ENCODE measurements at places on chromosomes 3 and 15.

- no peak for DNase-seq
Observed at GRCh38 chr15:65940618-65940909, 71.3 kb downstream of the RAB11A start.

- no peak for DNase-seq
Observed at GRCh38 chr3:23640471-23641146, 165.1 kb upstream of the UBE2E1 start.

GRCh38 chr3:123084738-123085237, 18.0 kb downstream of the PDIA5 start:
- DNase-seq: no peak

GRCh38 chr15:71649894-71650293, 160.5 kb upstream of the NR2E3 start:
- no peak for DNase-seq

- DNase-seq: no peak
Observed at GRCh38 chr3:43490640-43491185, 131.1 kb downstream of the ANO10 start.

DNA sequence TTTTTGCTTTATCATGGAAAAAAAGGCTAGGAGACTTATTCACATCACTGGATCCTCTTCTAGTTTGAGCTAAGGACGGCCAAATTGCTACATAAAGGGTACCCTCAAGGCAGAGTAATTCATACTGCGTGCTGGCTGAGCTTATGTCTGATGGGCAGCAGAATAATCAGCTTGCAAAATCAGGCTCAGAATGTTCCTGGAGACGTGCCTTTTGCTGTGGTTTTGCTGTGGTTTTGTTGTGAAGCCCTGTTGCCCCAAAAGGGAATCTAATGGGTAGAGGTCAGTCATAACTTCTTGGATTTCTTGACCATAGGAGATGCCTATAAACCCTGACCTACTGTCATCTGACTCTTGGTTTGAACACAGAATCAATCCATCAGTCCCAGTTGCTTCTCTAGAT, 189.9 kb downstream of the SOX2 start:
- DNase-seq: no peak

- no peak for DNase-seq
Observed at GRCh38 chr3:9450126-9450525, 52.7 kb downstream of the SETD5 start.

DNA sequence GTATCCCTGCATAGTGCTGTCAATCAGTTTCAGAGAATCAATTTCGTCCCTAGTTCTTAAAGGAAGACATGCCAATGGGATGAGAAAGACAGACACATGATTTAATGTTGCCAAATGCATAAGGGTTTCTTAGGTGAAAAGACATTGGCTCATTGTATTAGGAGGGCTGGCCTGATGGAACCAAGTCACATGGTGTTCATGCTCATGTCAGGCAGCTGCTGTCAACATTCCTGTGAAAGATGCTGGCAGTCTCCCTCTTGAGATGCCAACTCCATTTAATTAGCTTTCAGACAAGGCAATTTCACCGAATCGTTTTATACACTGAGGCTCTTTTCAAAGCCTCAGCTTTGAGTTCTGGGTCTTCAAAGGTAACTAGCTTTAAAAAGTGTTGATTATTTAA, 16.1 kb upstream of the IL1RAP start:
- no peak for DNase-seq

DNA sequence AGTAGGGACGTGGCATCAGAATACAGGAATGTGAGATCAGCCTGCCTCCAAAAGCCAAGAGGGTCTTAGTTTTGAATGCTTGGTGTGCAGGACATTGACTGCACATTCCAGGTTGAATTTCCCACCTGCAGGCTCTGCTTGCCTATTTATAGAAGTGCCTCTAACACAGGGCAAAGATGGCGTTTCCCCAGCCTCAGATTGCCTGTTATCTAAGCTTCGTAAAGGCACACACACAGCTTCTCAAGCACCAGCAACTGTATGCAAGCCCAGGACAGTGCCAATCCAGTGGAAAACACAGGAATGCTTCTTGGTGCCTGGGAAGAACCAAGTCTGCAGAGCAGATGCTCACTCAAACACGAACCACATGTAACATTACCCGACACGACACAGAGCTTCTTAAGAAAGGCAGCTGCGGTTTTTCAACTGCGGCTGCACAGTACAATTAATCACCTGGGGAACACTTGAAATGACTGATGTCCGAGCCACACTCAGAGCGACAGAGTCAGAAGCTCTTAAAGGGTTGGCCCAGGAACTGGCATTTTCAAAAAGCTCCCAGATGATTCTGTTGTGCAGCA, 90.0 kb upstream of the ANKRD34C start:
- no peak for DNase-seq

GRCh38 chr15:42640109-42640508, 64.7 kb downstream of the STARD9 start:
- DNase-seq: no peak

- no peak for DNase-seq
Observed at GRCh38 chr3:149373235-149374125, 4.0 kb downstream of the TM4SF1 start.

DNA sequence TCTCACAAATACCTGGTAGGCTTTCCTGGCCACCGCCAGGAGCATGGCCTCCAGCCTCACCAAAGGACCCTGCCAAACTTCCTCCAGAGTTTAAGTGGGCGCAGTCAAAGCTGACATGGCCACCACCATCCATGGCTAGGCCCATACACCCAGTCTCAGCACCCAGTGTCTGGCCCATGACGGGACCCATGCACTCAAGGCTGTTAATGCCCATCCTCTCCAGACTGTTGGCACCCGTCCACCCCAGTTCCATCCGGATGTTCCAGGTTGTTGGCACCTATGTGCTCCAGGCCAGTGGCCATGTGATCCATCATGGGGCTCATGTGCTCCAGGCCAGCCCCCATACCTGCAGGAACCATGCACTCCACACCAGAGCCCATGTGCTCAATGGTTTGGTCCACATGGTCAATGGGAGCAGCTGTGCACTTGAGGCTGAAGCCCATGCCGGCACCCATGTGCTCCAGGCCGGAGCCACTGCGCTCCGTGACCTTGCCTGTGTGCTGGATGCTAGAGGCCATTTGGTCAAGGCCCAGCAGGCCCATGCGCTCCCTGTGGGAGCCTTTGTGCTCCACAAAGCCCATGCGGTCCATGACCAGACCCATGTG, 20.4 kb downstream of the CTDSPL2 start:
- DNase-seq: no peak

GRCh38 chr15:88543065-88543776, 3.3 kb downstream of the DET1 start:
- no peak for DNase-seq

DNA sequence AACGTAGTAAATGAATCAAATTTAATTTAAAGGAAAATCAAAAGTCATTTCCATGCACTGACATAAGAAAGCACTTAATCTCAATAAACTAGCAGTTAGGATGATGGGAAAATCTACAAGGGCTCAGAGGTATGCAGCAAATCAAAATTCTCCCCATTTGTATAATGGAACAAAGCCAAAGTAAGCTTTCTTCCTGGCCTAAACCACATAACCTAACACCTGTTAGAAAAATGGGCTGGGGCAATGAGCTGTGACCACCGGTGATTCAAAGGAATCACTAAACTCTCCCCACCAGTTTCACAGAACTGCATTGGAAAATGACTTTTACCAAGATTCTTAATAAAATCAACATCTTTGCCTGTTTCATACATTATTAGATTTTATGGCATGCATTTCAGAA, 1024.3 kb downstream of the FHIT start:
- DNase-seq: no peak
